ENCODE measurements at places on chromosomes 11 and 22.

- DNase-seq = no peak
Measured at GRCh38 chr22:32469799-32470212, 4.8 kb upstream of the FBXO7 start.

GRCh38 chr11:31967404-31968130 is 123.3 kb upstream of the RCN1 start:
- no peak for DNase-seq

DNA sequence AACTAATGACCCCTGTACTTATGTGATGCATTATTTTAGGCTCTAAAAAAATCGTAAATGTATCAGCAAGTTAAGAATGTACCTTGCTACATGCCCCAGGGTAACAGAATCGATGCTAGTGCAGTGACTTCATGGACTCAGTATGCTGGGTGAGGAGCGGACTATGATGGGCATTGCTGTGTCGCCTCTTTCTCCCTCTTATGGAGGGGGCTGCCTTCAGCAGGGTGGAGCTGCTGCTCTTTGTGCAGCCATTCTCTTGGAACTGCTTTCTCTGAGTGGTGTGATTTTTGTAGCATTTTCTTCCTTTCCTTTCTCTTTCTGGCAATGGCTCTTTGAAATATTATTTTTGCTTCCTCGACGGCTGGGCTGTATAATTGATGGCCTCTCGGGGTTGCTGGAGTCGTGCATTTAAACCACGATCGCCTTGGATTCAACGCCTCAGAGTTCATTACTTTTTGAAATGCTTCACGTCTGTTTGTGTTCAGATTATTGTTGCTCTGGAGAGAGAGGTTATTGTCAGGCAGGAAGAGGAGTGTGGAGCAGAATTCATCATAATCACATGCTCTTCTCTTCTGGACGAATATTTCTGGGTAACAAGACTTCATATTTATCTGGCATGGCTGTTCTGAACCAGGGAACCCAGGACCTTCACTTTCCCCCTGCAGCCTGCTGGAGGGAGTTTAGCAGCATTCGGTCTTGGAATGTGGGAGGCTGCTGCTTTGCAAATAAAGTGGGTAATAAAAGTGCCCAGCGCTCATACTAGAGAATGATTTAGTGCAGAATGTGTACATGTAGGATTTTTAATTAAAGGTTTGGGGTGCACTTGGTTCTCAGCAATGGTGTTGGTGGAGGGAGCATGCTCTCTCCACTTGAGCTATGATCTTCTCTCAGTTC is 804.2 kb downstream of the NTM start:
- no peak for DNase-seq

- no peak for DNase-seq
Measured at GRCh38 chr11:116932181-116932580, 94.8 kb upstream of the APOA1 start.

GRCh38 chr22:30234786-30235470 is 11.6 kb downstream of the LIF start:
- DNase-seq = no peak

DNA sequence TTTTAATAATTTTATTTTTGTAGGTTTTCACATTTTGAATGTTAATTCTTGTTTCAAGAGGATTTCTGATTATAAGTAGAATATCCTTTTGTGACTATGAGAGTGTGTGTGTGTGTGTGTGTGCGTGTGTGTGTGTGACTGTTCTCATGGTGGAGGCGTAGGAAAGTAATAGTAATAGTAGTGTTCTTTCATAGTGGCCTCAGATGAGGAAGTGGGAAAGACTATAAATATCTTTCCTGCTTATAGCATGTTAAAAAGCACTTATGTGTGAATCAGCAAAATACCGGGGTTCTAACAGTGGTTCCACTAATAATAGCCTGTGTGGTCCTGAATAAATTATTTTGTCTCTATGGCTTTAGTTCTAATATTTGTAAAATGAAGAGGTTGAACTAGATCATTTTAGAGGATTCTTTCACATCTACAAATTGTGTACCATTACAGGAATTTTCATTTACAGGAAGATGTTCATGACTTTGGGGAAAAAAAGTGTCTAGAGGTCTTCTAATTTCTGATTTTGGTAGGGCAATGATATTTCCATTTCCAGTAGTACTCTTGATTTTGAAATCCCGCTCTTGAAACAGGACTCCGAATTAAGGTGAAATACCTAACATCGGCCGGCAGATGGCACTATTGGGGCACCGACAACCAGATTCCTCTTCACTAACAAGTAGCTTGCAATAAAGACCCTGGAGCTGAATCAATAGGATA is 29.9 kb upstream of the OR10G7 start:
- DNase-seq = peak; percentile 81

- DNase-seq = no peak
Measured at GRCh38 chr11:73013021-73013420, 129.1 kb downstream of the FCHSD2 start.

GRCh38 chr11:76735841-76736240 is 47.3 kb upstream of the TSKU start:
- DNase-seq = no peak

Measured in upper lobe of right lung (tissue), 1 donor.